ENCODE measurements at places on chromosomes 16 and 17.

GRCh38 chr17:65811043-65811442 lies 249.6 kb upstream of the AXIN2 start:
- DNase-seq = no peak

- DNase-seq = no peak
Observed at GRCh38 chr17:17940441-17940911, 31.7 kb downstream of the TOM1L2 start.

DNA sequence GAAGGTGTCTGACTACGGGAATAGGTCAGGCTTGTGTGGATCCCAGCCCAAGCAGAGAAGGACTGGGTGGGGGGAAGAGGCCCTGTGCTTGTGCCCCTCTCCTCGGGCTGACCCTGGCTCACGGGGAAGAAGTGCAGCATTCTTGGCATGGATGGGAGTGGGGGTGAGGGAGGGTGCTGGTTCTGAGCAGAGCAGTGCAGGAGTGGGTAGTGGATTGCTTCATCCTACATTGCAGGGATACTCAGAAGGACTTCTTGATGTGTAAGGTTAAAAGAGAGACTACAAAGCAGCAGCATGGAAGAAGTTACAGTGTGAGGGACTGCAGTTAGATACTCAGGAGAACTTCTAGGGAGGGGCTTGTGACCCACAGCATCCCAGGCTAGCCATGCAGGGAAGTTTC lies 2.1 kb downstream of the ARHGAP23 start:
- DNase-seq = no peak

GRCh38 chr17:81483085-81483861 lies 29.3 kb downstream of the ACTG1 start:
- no peak for DNase-seq

DNA sequence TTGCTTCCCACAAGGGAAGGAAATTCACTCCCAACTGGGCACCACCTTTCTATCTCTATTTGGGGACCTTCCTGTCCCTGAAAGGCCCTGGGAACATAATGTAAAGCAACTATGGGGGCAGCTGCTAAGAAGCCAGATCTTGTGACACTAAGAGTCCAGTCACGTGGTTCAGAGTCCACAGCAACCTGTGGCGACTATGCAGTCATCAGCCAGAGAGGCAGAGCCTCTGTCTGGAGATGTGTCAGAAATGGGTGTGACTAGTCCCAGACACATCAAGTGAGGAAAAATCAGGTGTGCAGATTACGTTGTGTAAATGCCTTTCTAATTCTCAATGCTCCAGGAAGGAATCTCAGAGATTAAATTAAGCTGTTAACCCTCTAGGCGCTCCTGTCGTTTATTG lies 26.6 kb upstream of the SKAP1 start:
- DNase-seq = no peak

- DNase-seq = no peak
Observed at GRCh38 chr17:64120159-64120810, 9.7 kb downstream of the ERN1 start.

DNA sequence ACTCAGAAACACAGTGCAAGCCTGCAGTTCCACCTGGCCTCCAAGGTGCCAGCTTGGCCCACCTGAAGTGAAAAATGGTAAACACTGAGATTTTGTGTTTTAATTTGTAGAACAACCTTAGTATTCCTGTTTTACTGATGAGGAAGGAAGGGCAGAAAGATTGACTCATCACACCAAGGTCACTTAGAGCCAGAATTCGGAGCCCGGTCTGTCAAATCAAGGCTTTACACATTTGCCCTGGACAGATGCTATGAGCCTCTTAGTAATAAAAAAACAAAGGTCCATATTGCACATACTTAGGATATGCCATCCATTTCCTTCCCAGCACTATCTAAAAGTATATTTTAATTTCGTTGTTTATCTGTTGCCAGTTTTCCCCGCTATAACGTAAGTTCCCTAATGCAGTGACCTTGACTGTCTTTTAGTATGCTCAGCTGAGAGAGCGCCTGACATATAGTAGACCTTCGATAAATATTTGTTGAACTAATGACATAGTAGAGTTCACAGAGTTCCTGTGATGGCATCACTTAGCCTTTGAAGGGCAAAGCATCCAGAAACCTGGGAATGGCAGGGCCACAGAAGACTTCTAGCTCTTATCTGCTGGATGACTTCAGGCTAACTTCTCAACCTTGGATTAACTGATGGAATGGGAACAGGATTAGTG lies 7.2 kb upstream of the TBKBP1 start:
- no peak for DNase-seq

- no peak for DNase-seq
Observed at GRCh38 chr16:80277182-80277581, 263.6 kb upstream of the DYNLRB2 start.

- no peak for DNase-seq
Observed at GRCh38 chr16:68533937-68534336, 5.2 kb upstream of the ZFP90 start.

GRCh38 chr17:66734186-66734943 lies 100.6 kb upstream of the CACNG5 start:
- DNase-seq = no peak

- DNase-seq = no peak
Observed at GRCh38 chr17:72719578-72720493, 372.7 kb downstream of the SLC39A11 start.

DNA sequence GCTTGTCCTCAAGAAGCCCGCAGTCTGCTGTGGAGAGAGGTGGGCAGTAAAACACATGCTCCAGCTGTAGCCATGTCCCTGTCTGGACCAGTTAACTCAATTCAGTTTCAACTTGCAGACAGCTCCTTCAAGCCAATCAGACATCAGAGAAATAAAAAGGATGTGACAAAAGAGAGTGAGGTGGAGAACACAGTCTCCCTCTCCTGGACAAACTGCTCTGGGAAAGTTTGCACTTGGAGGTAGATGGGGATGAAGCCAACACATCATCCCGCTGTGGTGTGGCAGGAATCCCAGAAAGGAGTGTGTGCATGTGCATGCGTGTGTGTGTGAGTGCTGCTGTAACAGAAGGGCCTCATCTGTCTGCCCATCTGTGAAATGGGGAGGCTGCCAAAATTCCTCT lies 358.6 kb upstream of the ASIC2 start:
- no peak for DNase-seq

GRCh38 chr17:31427684-31428083 lies 36.2 kb downstream of the RAB11FIP4 start:
- no peak for DNase-seq

DNA sequence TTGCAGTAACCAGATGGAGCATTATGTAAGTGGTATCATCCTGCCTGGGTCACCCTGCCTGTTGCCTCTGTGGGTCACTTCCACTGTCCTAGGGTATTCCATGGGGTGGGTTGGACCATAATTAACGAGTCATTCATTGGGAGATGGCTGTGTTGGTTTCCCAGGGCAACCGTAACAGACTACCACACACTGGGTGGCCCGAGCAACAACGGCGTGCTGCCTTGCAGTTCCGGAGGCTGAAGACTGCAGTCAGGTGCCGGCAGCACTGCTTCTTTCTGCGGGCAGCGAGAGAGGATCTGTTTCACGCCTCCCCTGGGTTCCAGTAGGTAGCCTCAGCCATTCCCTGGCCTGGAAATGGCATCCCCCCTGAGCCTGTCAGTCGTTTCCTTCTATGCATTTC lies 28.9 kb upstream of the CMIP start:
- DNase-seq = no peak

DNA sequence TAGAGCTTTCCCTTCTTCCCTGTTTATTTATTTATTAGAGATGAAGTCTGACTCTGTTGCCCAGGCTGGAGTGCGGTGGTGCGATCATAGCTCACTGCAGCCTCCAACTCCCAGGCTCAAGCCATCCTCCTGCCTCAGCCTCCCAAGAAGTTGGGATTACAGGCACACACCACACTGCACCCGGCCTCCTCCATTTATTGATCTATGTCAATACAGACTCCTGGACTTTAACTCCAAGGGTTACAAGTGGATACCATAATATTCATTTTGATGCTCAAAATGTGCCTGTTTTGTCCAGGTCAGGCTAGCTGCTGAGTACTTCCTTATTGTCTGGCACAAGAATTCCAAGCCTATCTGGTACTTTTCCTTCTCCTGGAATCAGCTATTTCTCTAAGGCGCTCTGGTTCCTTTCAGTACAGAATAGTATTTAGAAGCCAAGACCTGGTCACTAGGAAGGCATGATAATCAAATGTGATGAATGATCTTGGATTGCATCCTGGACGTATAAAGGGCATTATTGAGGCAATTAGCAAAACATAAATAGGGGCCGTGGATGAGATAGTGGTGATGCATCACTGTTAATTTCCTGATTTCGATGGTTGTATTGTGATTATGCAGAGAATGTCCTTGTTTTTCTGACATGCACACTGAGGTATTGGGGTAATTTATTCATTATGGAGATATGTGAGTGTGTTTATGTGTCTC lies 21.7 kb downstream of the IL4R start:
- DNase-seq = no peak

GRCh38 chr16:2196162-2196980 lies at the start of gene CASKIN1:
CASKIN1 (minus strand) TSS chr16:2196605; CDS start chr16:2196432, 173 bp downstream.
- peak; percentile 76 for DNase-seq

- DNase-seq = no peak
Observed at GRCh38 chr16:48176635-48177408, 21.0 kb upstream of the ABCC12 start.

GRCh38 chr16:69338557-69339288 lies 641 bp downstream of the COG8 start:
- peak; percentile 56 for DNase-seq

Data from frontal cortex (tissue), 4 donors.